ENCODE measurements at places on chromosomes 3 and 15.

DNA sequence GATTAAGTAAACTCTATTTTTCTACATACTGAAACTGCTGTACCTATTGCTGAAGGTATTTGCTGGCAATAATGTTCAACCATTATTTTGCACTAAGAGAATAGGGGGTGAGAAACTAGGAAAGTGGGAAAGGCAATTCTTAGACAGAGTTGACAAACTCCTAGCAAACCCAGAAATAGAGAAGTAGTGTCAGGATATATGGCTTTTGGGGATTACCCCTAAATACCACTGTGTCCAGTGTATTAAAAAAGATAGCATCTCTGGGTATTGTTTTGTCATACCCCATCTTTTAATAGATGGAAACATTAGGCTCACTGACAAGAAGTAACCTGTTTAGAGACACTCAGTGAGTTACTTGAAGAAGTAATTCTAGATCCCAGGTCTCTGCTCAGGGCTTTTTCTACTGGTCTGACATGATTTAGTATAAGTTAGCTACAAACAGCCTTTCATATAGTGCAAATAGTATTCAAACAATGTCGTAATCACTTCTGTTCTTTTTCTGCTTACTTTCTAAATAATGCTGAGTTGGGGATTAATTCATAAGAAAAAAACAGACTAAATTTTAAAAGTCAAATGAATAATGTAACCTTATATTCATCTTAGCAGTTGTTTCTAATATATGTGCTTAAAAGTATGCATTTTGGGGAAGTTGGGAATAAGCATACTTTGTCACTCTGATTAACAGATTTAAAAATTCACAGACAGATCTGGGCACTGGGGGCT, 107.2 kb downstream of the IL1RAP start:
- no peak for DNase-seq

DNA sequence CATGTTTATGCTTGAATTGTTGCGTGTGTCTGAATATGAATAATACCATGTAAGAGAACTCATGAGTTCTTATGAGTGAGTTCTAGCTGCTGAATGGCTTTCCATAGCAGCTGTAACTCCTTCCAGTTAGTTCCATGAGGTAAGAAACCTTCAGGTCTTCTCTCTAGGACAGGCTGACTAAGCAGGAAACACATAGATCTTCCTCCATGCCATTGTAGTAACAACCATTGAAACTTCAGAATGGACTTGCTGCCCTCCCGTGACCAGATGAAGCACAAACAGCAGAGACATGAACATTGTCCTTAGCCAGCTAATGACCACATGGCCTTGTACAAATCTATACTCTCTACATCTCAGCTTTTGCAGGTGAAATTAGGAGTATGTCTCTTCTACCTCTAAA, 200.0 kb downstream of the ZNF385D start:
- DNase-seq, result no peak

GRCh38 chr3:101163554-101163953, 156.8 kb downstream of the IMPG2 start:
- DNase-seq, result no peak

- DNase-seq, result no peak
Measured at GRCh38 chr3:67564973-67565372, 89.4 kb downstream of the SUCLG2 start.

- no peak for DNase-seq
Measured at GRCh38 chr15:94066046-94066445, 165.3 kb upstream of the MCTP2 start.

GRCh38 chr3:148815316-148816110, 12.1 kb upstream of the CPB1 start:
- no peak for DNase-seq

GRCh38 chr3:112061152-112061551, 25.0 kb upstream of the C3orf52 start:
- no peak for DNase-seq

- DNase-seq, result no peak
Measured at GRCh38 chr3:89447243-89447642, 339.8 kb downstream of the EPHA3 start.

DNA sequence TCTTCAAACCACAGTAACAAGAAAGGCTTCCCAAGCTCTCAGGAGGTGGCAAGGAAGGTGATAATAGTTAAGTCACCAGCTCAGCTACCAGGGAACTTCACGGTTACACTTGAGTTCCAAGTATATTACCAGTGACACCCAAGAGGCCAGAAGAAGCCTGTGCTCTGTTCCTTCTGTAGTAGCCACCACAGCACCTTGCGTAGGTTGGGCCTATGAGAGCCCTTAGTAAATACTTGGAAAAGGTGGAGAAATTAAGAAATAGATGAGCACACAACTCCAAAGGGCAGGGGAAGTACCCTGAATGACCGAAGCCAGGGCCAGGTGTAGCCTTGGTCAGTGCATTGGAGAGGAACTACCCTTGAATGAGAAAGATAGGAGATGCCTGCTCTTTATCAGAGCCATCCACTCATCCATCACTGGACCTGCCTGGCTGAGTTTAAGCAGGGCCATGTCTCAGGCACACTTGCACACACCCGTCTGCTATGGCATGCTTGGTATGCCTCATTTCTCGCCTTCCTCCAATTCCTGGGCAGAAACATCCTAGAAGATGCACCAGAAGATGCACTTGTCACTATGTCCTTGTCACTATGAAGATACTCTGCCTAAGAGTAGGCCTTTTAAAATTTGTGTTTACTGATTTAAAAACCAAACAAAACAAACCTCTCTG, 32.6 kb upstream of the NDUFB4 start:
- no peak for DNase-seq

DNA sequence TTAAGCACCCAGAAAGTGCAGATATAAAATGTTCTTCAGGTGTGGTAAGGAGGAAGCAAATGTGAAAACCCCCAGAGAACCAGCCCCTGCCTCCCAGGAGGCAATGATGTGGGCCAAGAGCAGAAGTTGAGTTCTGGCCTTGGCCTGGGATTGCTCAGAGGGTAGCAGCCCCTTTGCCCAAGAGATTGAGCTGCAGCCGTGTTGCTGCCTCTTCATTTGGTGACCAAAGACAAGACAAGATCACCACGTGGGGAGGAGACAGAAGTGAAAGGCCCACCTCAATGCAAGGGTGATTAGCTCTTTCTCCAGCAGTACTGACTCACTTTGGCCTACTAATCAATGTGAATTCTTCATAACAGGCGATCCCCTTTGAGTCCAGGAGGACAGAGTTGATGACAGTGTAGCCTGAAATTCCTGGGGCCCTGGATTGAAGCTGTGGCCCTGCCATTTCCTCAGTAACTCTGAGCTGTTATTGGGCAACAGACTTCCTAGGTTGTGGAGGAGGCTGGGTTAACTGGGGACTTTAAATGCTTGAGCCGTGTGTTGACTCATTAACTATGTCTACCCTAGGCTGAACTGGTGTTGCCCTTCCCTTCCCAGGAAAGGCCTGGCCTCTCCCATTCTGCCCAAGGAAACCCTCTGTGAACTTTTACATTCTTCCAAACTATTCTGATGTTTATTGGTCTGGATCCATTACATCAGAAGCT, 86.5 kb downstream of the ST6GAL1 start:
- DNase-seq, result no peak

DNA sequence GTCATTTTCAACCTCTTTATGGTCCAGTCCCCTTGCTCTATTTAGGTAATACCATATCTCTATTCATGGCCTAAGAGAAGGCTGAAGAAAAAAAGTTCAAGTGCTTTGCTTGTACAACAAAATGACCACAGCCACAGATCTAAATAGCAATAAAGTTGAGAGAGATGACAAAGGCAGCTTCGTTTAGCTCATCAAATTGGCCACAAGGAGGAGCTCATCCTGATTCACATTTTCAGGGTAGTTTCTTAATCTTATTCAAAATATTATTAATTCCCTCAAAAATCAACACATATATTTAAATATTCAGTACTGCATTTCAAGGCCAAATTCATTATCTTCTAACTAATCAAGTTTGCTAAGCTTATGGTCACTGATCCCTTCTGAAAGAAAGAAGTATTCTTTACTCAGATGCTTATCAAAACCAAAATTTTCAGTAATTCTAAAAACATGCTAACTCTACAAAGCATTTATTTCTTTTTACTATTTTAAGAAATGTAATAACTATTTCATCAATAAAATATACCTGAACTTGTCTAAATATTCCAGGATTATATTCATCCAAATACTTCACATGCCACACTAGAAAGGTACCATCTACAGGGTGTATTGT, 85.5 kb downstream of the DMXL2 start:
- DNase-seq, result no peak

DNA sequence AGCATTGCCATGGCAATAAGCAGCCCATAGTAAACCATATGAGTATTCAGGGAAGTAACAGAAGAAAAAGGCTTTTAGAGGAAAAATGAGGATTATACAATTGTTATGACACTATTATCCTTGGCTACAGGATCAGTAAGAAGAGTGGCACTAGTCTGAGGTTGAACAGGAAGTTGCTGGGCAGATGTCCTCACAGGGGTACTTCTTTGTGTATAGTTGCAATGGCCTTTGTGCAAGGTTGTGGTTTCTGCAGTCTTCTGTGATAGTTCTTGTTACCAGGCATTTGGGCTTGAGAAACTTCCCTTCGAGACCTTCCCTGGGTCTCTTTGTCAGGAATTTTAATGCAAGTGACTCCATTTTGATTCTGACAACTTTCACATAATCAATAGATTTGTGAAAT, 100.6 kb upstream of the ATP11B start:
- DNase-seq, result no peak

GRCh38 chr3:127354761-127355160, 66.9 kb upstream of the PRR20G start:
- DNase-seq, result no peak

DNA sequence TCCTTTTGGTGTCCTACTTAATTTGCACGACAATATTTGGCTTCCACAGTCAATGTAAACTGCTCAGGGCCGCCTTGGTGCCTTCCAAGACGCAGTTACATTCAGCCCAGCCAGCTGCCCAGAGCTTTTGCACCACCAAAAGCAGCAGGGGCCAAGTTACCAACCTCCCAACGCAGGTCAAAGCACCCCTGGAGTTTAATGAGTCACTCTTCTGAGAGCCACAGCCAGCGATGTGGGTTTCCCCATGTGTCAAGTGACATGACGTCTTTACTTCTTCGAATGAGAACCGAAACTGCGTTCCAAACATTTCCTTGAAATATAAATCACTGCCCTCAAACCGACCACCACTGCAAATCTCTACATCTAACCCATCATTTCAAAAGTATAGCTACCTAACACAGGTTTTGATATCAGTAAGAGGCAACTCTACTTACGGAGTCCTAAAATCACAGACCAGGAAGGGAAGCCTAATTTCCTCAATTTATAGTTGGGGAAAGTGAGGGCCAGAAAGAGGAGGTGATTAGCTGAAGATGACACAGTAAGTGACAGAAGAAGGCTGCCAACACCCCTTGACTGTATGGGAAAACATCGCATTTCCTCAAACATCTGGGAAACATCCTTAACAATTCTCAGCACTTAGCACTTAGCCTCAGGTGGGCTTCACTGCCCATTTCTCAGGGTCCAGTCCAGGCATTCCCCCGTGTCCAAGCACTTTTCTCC, 24.5 kb downstream of the MB21D2 start:
- no peak for DNase-seq

DNA sequence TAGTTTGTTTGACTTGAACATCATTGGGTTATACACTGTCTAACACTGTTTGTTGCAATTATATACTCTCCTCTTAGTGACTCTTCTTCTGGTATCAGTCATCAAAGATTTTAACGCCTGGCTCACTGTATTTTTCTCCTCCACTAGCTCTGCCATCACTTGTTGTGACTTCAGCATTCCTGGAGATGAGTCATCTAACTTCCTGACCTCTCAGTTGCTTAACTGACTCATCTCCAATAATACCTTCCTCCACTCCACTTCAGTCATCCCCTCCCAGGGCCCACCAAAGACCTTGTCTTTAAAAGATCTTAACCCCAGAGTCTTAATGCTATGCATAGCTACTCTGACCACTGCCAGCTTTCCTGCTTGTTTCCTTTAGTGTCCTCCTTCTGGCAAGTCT, 28.6 kb upstream of the CLSTN2 start:
- DNase-seq, result no peak

DNA sequence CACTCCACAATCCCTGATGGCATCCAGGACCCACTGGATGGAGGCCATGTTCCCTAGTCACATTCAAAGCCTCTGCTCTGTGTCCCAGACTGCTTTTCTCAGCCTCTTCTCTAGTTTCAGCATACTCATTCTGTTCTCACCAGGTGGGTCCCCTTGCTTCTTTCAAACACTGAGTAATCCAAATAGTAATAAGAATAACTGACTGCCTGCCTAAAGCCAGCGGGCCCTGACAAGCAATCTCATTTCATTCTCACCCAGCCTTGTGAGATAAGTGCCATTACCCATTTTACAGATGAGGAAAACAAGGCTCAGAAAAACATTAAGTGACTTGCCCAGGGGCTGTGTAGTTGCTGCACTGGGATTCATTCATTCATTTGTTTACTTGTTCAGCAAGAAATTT, 25.4 kb downstream of the MAPKAPK3 start:
- DNase-seq, result no peak

DNA sequence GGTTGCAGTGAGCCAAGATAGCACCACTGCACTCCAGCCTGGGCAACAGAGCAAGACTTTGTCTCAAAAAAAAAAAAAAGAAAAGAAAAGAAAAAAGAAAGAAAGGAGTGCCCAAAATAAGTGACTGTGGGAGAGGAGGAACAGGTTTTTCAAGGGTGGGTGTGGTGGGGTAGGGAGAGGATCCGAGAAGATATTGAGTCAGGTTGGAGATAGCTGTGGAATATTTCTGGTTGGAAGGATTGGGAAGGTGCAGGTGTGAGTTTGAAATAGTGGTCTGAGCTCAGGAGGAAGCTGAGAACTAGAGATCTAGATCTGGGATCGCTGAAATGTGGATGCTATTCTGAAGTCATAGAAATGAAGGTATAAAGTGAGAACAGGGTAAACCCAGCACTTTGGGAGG, 7.8 kb downstream of the SCAMP2 start:
- no peak for DNase-seq

GRCh38 chr3:90076136-90076535, 968.7 kb downstream of the EPHA3 start:
- DNase-seq, result no peak

- no peak for DNase-seq
Measured at GRCh38 chr3:185837414-185837813, 12.6 kb upstream of the IGF2BP2 start.

DNA sequence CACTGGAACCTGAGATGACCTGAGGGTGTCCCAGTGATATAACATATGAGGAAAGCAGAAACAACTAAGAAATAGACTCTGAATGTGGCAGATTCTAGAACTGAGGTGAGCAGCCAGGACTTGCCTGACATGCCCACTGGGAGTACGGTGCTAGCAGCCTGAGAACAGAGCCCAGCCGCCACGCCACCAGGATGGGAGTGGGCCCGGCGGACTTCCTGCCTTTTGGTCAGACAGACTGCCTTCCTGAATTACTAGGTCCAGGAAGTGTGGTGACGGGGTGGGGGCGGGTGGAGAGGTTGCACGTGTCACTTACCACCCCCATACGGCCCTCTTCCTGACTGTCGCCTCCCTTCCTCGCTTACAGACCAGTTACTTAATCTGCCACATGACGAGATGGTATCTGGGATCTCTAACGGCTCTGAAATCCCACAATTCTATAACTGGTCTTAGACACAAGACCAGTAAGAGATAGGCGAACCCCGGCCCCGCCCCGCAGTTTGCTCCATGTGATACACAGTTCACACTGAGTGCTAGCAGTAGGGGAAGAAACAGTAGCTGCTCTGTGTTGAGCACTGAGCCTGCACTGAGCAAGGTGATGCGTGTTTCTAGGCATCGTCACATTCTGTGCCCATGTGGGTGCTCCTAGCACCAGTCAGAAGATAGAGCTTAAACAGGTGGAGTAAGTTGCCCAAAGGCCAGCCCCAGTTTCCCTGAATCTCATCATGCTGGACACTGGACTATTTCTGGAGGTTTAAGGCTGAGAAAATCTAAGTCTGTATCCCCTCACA, 95.7 kb downstream of the CPN2 start:
- no peak for DNase-seq

GRCh38 chr3:173913974-173914421, 516.5 kb downstream of the NLGN1 start:
- DNase-seq, result no peak

All from GOT3 (cell line).